ENCODE measurements at places on chromosomes 1 and 21.

DNA sequence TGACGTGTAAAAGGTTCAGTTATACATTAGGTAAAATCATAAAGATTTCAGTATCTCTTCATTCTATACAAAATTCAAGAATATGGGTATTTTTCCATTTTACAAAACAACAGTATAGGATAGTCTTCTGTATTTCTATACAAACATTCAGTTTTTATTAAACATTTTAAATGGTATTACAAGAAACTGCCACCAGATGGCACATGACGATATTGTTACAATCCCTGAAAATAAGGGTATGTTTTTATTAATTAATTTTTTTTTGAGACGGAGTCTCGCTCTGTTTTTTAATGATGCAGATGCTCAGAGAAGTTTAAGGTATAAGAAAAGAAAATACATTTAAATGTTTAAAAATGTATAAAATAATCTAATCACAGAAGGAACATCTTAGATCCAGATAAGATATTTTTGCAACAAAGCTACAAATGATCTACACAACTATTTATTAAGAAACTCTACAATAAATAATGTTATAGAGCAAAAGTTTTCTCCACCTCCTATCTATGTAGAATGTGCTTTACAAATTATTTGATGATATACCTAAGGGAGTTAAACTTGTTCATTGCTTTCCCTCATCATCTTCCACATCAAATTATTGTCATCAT lies 23.5 kb upstream of the RSBN1 start:
- DNase-seq, result peak; percentile 61

GRCh38 chr1:10132852-10133251 lies 77.5 kb upstream of the KIF1B start:
- DNase-seq, result no peak

- DNase-seq, result no peak
These were observed 52.0 kb upstream of the KCNK1 start for GRCh38 chr1:233561708-233562426.

DNA sequence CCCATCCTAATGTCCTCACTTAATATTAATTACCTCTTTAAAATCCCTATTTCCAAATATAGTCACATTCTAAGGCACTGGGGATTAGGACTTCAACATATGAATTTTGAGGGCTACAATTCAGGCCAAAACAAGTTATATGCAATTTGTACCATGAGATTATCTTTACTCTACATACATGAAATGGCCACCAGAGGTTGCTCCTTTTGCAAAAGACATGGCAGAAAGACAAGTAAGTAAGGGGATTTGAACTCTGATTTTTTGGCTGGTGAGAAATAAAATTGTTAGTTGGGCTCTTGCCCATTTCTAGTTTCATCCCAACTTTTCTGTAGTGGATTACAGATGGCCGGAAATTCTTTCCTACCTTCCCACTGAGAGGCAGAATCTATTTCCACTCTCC lies 4.8 kb upstream of the ALG6 start:
- no peak for DNase-seq

DNA sequence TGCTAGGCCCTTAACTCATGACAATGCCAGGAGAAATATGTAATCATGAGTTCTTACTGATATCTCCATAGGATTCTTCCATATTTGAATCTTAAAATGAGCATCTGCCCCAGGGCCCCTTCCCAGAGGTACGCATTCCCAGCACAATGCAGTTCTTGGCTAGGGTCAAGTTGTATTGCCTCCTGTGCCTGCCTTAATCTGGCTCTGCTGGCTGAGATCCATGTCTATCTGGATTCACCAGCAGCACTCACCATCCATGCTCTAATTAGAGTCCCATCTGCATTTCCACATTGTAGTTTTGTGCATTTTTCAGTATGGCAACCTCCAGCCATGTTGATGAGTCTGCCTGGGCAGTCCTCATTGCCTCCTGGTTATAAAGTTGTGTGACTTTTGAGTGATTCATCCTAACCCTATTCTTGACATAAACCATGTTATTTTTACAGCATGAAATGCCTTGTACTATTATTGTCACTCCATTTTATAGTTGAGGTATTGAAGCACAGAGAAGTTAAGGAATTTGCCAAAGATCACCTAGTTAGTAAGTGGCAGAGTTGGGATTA lies 55.9 kb downstream of the CAMSAP2 start:
- DNase-seq, result no peak

- DNase-seq, result no peak
These were observed 179.6 kb downstream of the TGFBR3 start for GRCh38 chr1:91706140-91706957.

DNA sequence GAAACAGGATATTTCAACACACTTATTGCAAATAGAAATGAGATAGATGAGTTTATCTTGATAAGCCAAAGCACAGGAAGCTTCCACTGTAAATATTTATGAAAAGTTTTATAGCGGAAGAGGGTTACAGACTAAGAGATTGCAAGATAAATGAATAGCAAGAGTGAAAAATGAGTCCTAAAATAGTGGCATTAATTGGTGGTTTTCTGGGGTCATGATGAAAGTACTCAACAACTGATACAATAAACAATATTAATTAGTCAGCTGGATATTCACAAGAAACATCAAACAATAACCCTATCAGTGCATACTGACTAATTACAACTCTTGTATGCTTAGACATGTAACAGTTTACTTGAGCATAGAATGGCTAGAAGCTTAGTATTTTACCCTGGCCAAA lies 154.8 kb upstream of the CHODL start:
- no peak for DNase-seq

- DNase-seq, result no peak
These were observed 165.3 kb upstream of the UBE2U start for GRCh38 chr1:64038119-64038518.

- peak; percentile 31 for DNase-seq
These were observed 1280.3 kb upstream of the B3GALT2 start for GRCh38 chr1:194466706-194467105.

DNA sequence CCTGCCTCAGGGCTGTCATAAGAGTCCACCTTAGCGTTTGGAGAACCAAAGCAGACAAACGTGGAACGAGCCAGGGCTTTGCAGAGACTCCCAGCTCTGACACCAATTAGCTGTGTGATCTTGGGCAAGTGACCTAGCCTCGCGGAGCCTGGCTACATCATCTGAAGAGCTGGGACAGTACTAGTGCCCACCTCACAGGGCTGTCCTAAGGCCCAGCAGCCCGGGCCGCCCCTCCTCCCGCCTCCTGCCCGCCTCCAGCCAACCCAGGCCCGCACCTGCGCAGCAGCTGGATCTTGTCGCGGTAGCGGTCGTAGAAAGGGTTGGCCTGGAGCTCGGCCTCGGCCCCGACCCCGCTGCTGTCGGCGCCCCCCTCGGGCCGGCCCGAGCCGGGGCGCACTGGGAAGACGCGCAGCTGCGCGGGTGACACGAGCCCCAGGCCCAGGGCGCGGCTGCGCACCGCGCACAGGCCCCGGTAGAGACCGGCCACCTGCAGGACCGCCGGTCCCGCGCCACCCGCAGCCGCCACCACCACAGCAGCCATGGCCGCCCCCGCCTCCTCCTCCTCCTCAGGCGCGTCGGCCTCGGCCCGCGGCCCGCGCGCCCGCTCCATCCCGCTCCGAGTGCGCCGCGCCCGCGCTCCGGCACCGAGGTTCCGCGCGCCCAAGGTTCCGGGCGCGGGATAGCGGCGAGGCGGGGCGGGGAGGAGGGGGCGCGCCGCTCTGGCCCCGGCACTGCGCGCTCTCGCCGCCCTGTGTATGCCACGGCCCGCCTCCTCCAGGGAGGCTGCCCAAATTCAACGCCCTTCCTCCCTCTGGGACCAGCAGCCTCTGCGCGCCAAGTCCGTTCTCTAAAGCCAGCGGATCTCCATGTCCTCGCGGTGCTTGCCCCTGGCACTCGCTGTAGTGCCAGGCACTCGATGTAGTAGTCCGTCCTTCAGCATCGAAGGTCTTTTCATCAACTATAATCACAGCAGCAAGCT lies at the start of gene ATPAF1:
Gene ATPAF1 (minus strand): TSS at position 583 of the 979 bp plus-strand sequence. CDS start 42 bp downstream, at position 541.
- DNase-seq, result peak; percentile 73

DNA sequence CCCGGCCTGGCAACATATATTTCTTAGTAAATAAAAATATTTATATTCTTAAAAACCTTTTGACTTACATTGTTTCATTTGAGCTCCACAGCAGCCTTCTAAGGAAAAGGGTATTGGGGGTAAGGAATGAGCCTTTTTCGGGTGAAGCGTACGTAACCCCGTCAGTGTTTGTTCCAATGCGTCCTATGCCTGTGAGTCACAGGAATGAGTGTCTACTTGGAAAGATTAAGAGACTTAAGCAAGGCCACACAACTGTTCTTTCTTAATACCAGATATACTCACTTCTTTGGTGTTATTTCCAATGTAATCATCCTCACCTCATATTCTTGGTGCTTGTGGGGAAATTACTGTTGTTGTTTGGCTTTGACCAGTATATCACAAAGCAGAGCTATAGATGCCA lies 22.7 kb downstream of the WDTC1 start:
- no peak for DNase-seq

- DNase-seq, result peak; percentile 38
These were observed 407 bp upstream of the PIGV start for GRCh38 chr1:26787381-26787705.

DNA sequence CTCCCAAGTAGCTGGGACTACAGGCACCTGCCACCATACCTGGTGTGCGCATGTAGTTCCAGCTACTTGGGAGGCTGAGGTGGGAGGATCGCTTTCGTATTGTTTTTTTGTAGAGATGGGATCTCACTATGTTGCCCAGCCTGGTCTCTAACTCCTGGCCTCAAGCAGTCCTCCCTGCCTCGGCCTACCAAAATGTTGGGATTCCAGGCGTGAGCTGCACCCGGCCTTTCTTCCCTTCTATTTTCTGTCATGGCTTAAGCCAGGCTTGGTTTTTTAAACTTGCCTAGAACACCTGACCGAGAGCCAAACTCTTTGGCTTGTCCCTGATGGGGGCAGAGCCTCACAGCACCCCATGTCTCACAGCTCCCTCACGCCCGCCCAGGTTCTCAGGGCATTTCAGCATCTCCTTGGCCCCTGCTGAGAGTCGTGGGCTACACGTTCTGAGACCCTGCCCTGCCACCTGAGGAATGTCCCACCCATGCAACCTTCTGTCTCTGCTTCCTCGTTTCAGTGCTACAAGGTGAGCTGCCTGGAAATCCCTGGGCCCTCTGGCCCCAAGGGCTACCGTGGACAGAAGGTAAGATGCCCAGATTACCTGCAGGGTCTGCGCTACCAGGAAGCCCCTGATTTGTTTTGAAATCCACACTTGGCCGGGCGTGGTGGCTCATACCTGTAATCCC lies 15.7 kb downstream of the COL6A2 start:
- DNase-seq, result no peak

- no peak for DNase-seq
These were observed 62.8 kb downstream of the CNST start for GRCh38 chr1:246629030-246629429.

GRCh38 chr1:67517046-67517445 lies 86.8 kb upstream of the SERBP1 start:
- DNase-seq, result no peak

- peak; percentile 42 for DNase-seq
These were observed 14.7 kb downstream of the INTS3 start for GRCh38 chr1:153742411-153743142.

- DNase-seq, result no peak
These were observed 184.0 kb upstream of the C1orf174 start for GRCh38 chr1:4084048-4084431.

DNA sequence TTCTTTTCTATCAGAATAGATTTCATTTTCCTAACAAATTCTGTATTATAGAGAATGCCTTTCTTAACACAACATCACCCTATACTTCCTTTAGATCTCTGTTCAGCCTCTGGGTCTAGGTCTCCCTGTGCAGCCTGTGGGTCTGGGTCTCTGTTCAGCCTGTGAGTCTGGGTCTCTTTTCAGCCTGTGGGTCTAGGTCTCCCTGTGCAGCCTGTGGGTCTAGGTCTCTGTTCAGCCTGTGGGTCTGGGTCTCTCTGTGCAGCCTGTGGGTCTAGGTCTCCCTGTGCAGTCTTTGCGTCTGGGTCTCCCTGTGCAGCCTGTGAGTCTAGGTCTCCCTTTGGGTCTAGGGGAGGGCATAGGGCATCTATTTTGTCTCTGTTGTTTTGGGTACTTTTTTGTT lies 59.6 kb upstream of the DIP2A start:
- no peak for DNase-seq

DNA sequence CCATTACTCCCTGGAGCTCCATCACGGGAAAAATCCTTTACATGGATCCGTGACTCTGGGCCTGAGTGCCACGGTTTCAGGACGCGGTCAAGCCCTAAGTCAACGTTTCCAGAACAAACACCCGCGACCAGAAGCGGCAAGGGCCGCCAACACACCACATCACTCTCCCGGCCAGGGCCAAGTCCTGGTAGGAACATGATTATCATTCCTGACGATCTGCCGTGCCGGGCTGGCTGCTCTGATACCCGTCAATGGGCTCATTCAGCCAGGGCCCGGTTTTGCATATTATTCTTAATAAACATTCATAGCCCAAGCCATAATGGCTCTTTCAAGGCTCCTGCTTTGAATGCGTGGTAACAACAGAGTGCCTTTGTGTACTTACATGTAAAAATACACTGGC lies 44.6 kb upstream of the SIM2 start:
- DNase-seq, result no peak

DNA sequence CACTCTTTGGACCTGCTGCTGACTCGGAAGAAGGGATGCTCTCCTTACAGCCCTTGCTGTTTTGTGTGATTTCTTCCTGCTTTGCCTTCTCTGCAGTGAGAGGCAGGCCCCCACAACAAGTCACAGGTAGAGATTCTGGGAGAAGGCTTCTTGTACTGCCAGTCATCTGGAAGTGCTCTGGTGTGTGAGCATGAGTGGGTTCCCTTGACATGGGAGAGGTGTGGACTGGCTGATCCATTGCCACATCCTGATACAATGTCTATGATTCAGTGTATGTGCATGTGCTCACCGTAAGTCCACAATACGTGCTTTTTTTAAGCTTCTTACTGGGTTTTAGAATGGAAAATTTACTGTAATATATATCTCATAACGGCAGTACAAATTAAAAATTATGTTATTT lies 46.0 kb upstream of the PLA2G4A start:
- DNase-seq, result peak; percentile 29

DNA sequence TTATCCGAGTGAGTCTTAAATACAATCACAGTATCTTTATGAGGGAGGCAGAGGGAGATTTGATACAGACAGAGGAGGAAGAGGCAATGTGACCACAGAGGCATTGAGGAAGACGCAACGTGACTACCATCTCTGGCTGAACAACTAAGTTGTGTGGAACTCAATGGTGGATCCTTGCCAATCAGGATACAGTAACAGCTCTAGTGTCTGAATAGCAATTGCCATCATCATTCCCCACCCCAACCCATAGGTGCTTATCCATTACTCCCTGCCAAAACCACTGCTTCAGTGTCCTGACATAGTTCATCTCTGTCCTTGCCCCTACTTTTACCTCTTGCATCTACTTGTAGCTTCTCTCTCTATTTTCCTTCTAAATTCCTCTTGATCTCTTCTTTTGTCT lies 20.5 kb upstream of the RHBDL2 start:
- peak; percentile 80 for DNase-seq

DNA sequence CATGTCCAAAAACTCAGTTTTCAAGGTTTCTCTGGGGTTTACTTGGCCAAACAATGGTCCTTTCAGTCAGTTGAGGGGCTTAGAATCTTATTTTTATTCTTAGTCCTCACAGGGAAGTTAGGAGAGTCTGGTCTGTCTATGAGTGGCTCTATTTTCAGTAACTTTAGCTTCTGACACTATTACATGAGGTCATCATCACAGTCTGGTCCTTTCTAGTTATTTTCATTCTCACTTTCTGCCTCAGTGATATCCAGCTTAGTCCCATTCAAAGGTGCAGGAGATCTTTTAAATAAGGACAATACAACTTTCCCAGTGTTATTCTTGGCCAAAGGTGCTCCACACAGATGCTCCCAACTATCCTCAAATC lies 30.0 kb upstream of the FGGY start:
- no peak for DNase-seq

- peak; percentile 16 for DNase-seq
These were observed 633.8 kb downstream of the NCAM2 start for GRCh38 chr21:21631961-21632360.

- DNase-seq, result no peak
These were observed 18.8 kb upstream of the CITED4 start for GRCh38 chr1:40880813-40881549.
